Stimulated activated CD8-positive, alpha-beta memory T cell treated with anti-CD3 and anti-CD28 coated beads, Interleukin-4, amount 100 ng/mL, for 1 hour (primary cell): ENCODE measurements at places on chromosomes 6 and 20.

GRCh38 chr6:31354158-31354863, 2.7 kb downstream of the HLA-B start:
- no peak for DNase-seq

GRCh38 chr6:2918936-2919335, 15.8 kb upstream of the SERPINB9 start:
- no peak for DNase-seq

- DNase-seq = no peak
Measured at GRCh38 chr6:69894578-69895347, 28.4 kb downstream of the COL19A1 start.

DNA sequence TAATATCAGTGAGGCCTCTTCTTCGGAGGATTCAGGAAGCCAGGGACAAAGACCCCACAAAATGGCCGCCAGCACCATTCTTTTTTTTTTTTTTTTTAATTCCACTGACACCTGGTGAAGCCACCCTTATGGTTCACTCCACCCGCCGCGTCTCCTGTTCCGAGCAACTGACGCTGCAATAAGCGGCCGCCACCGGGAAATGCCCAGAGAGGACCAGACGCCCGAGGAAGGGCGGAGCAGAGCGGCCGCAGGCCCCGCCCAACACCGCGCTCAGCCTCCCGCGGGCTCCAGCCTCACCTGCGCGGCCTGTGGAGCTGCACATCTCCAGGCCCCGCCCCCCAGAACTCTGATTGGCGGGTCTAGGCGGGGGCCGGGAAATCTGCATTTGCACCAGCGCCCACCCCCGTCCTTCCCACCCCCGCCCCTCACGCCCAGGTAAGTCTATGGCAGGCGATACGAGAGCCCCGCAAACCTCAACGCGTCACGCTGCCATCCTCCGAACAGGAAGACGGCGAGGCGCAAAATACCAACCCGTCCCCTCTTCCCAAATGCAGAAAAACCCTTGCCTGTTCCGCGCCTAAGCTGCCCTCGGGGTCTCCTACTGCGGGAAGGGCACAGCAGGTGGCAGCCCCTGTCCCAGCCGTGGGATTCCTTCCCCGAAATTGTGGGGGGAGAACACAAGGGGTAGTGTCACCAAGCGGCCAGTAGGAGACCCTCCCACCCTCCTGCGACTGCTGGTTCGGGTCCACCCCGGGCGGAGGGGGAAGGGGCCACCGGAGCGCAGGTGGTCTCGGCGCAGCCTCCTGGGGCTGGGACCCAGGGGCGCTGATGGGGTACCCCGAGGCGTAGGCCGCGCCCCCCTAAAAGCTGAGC, 960 bp downstream of the ATP9A start:
- no peak for DNase-seq

- DNase-seq = no peak
Measured at GRCh38 chr6:125821825-125822281, 31.1 kb downstream of the NCOA7 start.

- no peak for DNase-seq
Measured at GRCh38 chr6:41731561-41732086, 3.8 kb downstream of the TFEB start.

- no peak for DNase-seq
Measured at GRCh38 chr6:6695625-6696276, 107.2 kb downstream of the LY86 start.

DNA sequence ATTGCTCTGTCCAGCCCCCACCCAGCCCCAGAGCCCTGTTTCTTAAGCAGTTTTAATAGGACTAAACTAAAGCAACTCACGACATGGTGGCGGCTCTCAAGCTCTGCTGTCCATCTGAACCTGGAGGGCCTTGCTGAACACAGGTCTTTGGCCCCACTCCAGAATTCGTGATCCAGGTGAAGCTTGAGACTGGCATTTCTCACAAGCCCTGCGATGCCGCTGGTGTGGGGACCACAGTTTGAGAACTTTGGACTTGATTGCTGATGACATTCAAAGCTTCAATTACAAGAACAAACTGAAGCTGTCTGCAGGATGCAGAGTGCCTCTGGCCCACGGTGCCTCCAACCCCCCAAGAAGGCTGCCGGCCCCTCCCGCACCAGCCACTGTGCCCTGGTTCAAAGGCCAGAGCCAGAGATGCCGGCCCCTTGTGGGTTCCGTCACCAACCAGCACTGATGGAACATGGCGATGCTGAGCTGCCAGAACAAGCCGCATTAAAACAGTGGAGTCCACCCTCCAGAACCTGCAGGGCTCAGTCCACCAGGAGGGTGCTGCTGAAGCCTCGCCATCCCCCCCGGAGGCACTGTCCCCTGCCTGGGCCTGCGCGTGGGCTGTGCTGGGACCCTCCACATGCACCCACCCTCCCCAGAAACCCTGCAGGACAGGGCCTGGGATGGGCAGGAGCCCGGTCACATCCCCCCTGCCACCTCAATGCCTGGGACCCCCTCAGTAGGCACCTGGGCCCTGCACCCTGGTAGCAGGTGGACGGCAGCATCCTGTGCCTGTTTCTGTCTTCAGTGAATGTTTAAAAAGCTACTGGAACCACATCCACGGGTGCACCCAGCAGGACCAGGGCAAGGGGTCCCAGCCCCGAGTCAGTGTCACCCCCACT, 101.1 kb downstream of the PSMB1 start:
- DNase-seq = no peak

DNA sequence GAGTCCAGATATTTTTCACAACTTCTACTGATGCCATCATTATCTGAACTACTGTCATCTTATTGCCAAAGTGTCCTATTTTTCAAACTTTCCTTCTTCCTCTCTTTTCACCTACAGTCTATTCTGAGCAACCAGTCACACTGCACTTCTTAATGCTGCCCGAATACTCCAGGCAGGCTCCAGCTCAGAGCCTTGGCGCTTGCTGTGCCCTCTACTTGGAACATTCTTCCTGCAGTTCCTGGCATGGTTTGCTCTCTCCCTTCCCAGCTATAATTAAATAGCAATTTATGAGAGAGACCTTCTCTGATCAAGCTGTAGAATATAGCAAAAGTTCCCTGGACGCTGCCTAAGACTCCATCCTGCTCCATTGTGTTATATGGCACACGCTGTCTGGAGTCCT, 831.6 kb downstream of the QKI start:
- DNase-seq = no peak

GRCh38 chr6:158565482-158566040, 5.7 kb downstream of the TMEM181 start:
- no peak for DNase-seq

GRCh38 chr6:82033631-82034211, 213.8 kb downstream of the IBTK start:
- no peak for DNase-seq

DNA sequence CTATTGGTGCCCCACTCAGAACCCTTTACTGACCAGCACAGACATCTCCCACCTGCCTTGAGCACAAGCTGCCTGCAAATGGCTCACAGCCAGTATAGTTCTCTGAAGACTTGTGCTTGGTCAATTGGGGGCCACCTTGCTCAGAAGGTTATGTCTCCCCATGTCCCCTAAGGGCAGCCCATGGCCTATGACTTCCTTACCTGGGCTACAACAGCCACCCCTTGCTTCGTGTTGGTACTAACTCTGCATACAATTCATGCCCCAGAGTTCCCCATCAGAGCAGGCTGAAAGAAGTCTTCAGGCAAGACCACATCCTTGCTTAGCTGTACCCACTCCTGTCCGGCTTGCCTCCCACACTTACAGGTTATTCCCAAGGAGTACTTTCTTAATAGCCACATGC, 57.4 kb downstream of the TOX2 start:
- no peak for DNase-seq

DNA sequence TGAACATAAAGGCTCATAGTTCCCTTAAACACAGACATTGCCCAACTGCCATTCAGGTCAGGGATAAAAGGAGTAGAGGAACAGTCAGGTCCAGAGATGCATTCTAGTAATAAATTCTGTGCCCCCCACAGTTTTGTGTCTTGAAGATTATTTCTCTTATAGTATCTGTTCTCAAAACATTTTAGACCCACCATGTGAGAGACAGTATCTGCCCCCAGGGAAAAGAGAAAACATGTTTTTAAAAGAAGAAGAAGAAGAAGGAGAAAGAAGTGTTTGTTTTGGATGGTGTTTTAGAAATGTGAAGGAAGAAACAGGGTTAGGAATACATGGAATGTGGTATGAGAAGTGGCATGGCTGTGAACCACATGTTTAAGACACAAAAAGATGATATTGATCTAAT, 629.6 kb upstream of the EPHA7 start:
- DNase-seq = no peak

DNA sequence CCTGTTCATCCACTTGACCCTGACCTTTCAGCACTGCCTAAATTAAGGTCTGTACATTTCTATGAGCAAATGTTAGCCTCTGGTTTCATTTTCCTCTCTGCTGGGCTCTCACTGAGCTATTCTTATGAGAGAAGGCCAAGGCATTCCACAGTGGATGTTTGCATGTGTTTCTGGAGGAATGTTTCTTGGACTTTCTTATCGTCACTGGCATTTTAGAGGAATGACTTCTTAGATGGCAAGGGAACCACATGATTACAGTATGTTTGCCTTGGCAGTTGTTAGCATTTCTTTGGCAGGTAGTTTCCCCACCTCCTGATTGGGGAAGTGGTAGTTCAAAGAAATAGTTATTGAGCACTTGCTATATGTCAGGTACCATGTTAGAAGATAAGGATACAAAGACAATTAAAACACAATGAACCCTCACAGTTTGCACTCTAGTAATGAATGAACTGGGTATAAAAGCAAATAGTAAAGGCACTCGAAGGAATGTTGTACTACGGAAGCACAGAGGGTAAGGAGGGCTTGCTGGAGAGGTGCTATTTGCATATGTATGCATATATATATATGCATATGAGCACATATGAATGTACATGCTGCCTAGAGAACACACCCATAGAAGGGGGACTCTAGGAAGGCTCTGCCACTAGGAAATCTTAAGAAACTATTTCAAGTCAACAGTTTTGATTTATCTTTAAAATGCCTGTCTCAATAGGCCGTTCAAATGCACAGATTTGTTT, 307.4 kb downstream of the EYA4 start:
- no peak for DNase-seq
